ENCODE measurements at places on chromosomes 3 and 15.

DNA sequence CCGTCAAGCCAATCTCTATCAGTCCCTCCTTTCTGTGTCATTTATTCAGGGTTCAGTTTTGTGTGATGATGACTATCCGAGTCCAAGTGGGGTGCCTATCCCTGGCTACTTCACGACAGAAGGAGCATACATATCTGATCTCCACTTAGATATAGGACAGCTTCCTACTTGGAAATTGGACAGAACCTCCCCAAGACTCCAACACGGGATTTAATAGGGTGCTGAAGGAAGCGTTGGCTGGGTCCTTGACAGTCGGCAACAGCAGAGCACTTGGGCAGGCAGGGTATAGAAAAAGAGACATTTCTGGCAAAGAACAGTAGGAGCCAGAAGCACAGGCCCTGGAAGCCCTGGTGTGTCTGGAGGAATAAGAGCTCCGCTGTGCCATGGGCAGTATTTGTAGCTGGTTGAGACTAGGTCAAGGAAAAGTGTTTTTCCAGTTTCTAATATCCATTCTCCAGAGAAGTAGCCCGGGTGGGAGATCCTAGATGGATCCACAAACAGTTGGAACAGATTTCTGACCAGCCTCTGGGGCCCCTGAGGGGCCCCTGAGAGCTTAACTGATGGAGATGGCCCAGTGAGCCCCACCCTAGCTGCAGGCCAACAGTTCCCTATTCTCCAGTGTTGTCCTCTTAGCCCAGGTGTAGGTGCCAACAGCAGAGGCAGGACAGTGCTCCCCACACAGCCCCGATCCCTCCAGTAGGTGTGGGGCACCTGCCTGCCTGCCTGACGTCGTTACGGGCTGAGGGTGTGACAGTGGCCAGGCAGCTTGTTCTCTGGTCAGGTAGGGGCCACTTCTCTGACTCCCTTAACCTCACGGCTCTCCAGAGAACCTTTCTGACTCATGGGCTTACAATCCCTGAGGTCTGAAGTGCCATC, 130.8 kb downstream of the CHCHD6 start:
- DNase-seq, result no peak

DNA sequence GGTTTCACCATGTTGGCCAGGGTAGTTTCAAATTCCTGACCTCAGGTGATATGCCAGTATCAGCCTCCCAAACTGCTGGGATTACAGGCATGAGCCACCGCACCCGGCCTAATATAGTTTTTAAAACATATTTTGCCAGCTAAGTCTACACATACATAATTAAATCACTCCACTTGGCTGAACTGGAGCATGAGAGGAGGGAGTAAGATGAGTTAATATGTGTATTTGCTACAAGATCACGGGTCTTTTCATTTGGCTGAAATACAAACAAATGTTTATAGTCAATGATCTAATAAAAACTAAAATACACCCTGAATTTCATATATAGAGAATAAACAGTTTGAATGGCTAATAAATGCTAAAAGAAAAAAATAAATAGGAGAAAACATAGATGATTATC, 25.3 kb downstream of the SLC30A4 start:
- DNase-seq, result no peak

DNA sequence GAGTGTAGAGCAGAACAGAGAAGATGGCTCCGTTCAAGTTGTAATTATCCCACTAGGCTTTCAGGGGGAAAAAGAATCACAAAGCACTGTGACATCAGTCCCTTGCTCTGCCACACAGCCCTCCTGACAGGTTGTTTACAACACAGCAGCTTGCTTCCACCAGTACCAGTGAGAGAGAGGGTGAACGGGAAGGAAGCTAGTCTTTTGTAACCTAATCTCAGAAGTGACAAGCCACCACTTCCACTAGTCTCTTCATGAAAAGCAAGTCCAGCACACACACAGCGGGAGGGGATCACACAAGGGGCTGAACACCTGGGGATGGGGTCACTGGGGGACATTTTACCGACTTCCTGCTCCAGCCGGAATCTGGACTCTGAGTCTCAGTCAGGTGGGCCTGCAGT, 86.3 kb downstream of the FAM81A start:
- no peak for DNase-seq

- DNase-seq, result no peak
These were observed 87.2 kb downstream of the HMG20A start for GRCh38 chr15:77507911-77508310.

- DNase-seq, result no peak
These were observed 34.7 kb downstream of the KLHL25 start for GRCh38 chr15:85760049-85760448.

GRCh38 chr3:126256251-126256650, 75.9 kb upstream of the ALDH1L1 start:
- DNase-seq, result no peak

DNA sequence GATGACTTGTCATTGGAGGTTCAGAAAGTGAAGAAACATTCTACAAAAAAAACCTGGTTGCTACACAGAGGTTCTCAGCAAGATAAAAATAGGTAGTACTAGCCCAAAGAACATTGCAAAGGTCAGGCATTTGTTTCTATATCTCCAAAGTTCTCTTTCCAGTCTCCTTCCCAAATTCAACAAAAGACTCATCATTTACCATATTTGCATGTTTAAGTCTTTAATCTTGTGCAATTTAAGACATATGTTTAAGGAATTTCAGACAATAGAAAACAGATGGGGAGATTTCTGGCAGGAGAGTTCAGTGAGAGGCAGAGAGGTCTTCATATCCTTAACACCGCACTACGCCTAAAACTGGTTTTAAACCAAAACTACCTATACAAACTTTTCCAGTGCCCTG, 173.8 kb upstream of the THBS1 start:
- no peak for DNase-seq

- DNase-seq, result no peak
These were observed 149.1 kb upstream of the CGNL1 start for GRCh38 chr15:57227166-57227565.

DNA sequence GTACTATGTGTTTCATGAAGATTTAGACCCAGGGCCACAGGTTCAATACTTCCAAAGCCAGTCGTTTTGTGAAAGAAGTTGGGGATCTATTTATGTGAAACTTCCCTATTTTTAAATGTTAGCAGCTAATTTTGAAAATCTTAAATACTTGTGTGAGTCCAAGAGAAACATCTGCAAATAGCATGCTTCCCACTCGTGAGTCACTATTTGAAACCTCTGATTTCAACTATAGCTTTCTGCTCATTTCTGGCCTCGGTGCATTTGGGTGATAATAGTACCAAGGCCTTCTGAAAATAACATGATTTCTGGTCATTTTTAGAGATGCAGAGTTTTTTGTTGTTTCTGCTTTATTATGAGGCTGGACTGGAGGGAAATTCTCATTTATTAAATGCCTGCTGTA, 110.0 kb downstream of the OPA1 start:
- DNase-seq, result no peak

GRCh38 chr3:99881121-99881524, 63.5 kb downstream of the CMSS1 start:
- DNase-seq, result no peak

GRCh38 chr3:13525827-13526625, 22.9 kb upstream of the FBLN2 start:
- DNase-seq, result no peak

GRCh38 chr3:189967254-189967865, 153.3 kb downstream of the P3H2 start:
- peak; percentile 73 for DNase-seq
